Kidney (tissue), 22 donors: ENCODE measurements at places on chromosomes 7 and 10. TPM values are rescaled to one million over a fixed set of nuclear protein-coding genes. Genes with fewer than 3 reads are reported as not detected.

DNA sequence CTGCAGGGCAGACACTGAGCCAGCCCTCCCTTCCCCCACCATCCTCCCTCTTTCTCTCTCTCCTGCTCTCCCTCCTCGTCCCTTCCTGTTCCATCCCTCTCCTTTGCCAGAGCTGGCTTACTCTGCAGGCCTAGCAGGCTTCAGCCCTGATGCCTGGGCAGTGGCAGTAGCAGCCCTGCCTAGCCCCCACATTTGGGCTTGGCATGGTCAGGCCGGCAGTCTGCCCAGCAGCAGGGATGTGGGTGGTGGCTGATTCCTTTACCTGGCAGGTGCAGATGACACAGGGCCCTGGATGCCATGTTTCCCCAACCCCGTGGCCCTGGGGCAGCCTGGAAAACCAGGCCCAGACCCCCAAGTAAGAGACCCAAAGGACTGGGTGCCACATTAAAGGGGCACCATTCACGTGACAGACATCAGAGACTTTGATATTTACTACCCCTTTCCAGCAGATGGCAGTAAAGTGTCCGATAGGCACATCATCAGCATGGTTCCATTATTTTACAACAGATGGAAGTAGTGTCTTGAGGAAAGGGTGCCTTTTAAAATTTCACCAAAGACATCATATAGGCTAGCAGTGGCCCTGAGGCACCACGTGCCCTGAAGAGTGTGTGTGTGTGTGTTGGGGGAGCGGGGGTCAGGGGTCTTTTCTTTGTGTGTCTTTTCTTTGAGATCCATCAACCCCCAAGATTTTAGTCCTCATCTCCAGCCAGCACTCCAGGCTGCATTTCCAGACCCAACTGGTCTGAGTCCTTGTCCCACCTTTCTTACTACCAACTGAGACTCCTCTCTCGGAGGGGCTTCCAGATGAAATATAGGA lies 5.9 kb downstream of the KCP start:
- no peak for DNase-seq
- H3K27me3 ChIP-seq, result no peaks in the 10 kb centered on the region
- H3K4me1 ChIP-seq, result no peaks in the 10 kb centered on the region
- peaks cover 4% of the 10 kb centered on the region for H3K36me3 ChIP-seq

DNA sequence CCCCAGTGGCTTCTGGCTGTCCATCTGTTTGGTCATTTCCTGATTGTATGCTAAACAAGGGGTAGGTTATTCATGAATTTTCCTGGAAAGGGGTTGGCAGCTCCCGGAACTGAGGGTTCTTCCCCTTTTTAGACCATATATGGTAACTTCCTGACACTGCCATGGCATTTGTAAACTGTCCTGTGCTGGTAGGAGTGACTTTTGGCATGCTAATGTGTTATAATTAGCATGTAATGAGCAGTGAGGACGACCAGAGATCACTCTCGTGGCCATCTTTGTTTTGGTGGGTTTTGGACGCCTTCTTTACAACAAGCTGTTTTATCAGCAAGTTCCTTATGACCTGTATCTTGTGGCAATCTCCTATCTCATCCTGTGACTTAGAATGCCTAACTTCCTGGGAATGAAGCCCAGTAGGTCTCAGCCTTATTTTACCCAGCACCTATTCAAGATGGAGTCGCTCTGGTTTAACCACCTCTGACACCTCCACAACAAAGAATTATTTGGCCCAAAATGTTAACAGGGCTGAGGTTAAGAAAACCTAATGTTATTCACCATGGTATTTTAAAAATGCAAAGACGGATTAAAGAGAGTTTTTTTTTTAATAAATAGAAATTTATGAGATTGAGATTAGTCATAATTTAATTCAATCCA lies 2.4 kb upstream of the PTN start:
- DNase-seq, result no peak
- no peaks in the 10 kb centered on the region for H3K4me1 ChIP-seq
- no peak overlapping the region for H3K27ac ChIP-seq
- H3K27me3 ChIP-seq, result no peaks in the 10 kb centered on the region

DNA sequence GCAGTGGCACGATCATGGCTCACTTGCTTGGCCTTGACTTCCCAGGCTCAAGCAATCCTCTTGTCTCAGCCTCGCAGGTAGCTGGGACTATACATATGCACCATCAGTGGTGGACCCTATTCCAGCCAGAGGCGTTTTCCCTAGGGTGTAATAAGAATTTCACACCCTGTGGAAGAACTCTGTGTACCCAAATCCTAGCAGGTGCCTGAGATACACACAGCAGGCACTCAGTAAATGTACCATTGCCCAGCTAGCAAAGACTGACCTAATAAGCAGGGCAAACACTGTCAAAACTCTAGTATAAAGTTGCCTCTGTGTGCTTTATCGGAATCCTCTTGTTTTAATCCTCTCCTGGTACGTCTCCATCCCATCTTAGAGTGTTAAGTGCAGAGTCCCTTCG lies 33.7 kb upstream of the BHLHA15 start:
- no peaks in the 10 kb centered on the region for H3K36me3 ChIP-seq
- H3K27ac ChIP-seq, result no peak overlapping the region
- no peaks in the 10 kb centered on the region for H3K27me3 ChIP-seq
- no peak for DNase-seq
- H3K4me1 ChIP-seq, result no peaks in the 10 kb centered on the region

DNA sequence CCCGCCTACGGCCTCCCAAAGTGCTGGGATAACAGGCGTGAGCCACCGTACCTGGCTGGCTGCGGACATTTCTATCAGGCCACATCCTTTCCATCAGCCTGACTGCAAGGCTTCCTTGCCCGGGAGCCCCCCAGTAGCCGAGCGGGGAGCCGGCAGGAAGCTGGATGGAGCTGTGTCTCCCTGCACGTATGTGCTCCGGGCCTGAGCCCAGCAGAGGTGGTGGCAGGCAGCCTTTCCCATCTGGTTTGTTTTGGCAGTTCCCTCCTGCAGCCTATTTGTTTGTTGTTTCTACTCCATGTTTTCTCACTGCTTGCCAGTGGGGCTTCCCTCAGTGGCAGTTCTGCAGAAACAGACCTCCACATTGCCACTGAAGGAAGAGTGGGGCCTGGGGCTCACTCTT lies 5.4 kb downstream of the POP7 start:
- H3K27me3 ChIP-seq, result no peaks in the 10 kb centered on the region
- peaks cover 2% of the 10 kb centered on the region for H3K36me3 ChIP-seq
- no peak overlapping the region for H3K4me3 ChIP-seq
- H3K4me1 ChIP-seq, result no peaks in the 10 kb centered on the region

DNA sequence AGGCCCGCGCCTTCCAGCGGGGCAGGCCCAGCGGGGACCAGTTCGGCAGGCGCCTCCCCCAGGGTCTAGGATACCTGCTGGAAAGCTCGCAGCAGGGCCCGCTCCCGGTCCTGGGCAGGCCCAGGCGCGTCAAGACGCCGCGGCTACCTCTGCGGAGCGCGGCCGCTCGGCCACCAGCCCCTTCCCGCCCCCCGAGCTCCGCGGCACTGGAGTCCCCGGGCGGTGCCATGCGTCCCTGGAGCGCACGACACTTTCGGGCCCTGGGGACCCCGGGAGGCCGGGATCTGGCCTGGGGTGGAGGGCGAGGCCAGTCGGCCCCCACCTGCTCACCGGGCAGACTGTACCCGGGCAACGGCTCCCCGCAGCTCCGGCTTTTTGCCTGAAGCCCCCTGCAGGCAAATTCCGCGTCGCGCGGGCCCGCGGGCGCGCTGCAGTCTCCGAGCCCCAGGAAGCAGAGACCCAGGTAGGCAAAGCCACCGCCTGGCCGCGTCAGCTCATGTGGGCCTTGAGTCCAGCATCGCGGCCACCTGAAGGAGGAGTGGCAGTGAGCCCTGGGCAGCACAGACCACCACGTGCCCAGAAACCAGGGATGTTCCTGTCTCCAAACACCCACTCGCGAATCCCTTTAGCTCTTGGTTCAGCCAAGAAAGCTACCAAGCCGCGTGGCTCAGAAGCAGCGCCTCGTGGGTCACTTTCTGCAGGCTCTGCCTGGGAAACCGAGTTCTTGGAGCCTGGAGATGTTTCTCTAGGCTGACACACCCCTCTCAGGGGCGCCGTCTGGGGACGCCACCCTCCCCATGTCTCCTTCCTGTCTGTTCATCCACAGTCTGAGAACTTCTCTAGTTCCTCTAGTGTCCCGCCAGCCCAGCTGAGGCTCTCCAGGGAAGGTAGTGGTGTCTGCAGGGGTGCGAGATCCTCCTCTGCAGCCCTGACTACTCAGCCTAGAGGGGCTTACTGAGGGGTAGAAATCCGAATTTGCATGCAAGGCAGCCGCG lies 46.1 kb upstream of the APBB1IP start:
- no peaks in the 10 kb centered on the region for H3K36me3 ChIP-seq
- no peaks in the 10 kb centered on the region for H3K27me3 ChIP-seq
- no peaks in the 10 kb centered on the region for H3K4me1 ChIP-seq
- no peak overlapping the region for H3K4me3 ChIP-seq

DNA sequence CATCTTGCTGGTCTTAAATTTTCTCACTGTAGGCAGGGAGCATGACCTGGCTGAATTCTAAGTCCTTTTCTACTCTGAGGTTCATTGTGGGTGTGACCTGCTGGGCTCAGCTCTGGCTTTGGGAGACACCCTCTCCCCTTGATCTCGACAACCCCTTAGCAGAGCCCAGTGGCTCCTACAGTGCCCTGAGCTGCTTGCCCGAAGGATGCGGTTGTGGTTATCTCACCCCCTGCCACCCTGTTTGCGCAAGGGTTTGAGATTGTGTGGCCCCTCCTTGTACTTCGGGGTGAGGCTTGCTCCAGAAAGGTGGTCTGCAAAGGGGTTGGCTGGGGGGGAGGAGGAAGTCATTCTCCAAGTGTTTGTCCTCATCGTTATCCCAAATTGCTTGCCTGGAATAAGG lies 55.3 kb downstream of the TCF7L2 start:
- DNase-seq, result no peak
- no peaks in the 10 kb centered on the region for H3K27me3 ChIP-seq
- H3K27ac ChIP-seq, result no peak overlapping the region
- H3K4me3 ChIP-seq, result no peak overlapping the region
- peaks cover 19% of the 10 kb centered on the region for H3K4me1 ChIP-seq

DNA sequence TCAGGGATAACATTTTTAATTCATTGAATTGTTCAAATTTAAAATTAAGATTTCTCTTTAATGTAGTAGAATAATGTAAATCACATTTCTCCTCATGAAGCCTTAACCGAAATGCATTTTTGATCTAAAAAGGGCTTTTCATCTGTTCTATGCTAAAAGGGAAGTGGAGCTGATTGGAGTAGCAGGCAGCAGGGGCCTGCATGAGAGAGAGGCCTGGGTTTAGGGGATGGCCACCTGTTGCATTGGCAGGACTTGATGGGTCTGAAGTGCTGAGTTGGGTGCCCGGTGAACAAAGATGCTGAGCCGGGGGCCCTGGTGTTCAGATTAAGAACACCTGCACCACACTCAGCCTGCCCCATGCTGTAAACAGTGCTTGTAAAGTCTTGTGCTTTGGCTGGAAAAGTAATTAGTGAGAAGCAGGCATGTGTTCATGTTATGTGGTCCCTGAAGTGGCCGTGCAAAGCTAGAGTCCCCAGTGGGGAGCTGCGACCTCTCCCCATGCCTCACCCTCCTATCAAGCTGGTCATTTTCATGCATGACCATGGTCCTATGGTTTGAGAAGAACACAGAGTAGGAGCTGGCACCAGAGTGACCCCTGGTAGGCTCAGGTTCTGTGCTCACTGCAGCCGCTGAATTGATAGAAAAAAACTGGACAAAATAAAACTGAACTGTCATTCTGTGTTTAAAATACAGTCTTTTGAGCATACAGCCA lies 124.3 kb downstream of the ADCY1 start:
- peaks cover 3% of the 10 kb centered on the region for H3K4me1 ChIP-seq
- H3K36me3 ChIP-seq, result no peaks in the 10 kb centered on the region
- H3K27ac ChIP-seq, result no peak overlapping the region

AKR1C3 gene
- polyA plus RNA-seq, result 187 TPM

ASZ1 gene
- polyA plus RNA-seq, result not detected
